ENCODE measurements at places on chromosomes 1 and 21.

DNA sequence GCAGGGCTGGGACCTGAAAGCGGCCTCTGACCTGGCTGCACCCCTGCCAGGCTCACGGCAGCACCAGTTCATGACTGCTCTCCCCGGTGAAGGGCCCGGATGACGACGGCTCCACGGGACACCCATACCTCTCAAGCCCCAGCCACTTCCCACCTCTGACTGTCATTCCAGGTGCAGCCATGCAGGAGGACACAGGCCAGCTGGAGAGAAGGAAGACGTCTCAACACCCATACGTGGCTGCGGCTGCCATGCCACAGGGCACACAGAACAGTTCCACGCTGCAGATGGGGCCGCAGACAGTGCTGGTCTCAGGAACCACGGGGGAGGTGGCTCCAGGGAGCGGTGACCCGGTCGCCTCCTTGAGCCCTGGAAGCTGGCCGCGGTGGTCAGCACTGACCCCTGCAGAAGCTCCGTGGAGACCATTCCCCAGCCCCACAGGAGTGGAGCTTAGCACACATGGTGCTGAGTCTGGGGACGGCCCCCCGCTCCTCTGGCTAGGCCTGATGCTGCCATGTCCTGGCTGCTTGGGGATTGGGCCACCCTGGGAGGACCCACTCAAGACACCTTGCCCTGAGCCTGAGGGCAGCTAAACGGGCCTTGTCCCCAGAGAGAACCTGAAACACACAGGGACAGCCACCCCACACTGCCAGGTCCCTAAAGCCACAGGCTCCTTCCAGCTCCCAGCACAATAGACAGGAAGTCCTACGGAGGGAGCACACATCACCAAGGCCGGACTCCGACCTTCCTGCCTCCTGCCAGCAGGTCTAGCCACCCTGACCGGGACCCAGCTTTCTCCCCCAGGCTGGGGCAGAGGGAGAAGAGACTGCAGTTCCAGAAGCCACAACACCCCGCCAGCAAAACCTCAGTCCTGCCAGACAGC lies 8.6 kb downstream of the WNT9A start:
- no peak for DNase-seq

GRCh38 chr1:84847253-84848250 lies 45.5 kb downstream of the LPAR3 start:
- peak; percentile 73 for DNase-seq

DNA sequence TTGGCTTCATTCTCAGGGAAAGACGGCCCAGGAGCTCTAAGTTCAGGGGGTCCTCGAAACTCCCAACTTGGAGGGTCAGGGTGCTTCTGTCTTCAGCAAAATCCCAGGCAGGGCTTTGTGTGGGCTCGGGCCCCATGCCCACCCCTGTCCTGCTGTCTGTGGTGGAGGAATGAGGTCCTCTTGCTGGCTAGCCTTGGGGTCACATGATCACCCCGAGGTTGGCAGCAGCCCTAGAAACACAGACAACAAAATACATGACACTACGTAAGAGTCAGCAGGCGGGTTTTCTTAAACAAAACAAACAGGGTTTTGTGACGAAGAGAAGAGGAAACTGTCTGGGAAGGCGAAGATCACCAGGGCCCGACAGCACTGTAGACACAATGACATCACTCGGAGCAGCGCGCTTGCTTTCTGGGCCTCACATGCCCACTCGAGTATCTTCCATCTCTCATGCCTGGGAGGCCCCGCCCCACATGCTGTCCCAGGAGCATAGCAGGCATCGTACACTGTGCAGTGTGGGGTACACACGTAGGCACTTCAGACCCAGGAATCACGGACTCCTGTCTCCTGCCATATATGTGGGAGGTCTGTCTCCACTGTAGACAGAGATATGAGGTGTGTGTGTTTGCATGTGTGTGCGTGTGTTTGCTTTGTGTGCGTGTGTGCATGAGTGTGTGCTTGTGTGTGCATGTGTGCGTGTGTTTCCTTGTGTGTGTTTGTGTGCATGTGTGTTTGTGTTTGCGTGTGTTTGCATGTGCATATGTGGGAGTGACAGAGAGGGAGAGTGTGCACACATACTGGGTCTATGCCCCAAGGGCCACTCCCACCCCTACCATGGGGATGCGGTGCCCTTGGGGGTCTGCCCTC lies 94.7 kb downstream of the SIK1 start:
- no peak for DNase-seq

DNA sequence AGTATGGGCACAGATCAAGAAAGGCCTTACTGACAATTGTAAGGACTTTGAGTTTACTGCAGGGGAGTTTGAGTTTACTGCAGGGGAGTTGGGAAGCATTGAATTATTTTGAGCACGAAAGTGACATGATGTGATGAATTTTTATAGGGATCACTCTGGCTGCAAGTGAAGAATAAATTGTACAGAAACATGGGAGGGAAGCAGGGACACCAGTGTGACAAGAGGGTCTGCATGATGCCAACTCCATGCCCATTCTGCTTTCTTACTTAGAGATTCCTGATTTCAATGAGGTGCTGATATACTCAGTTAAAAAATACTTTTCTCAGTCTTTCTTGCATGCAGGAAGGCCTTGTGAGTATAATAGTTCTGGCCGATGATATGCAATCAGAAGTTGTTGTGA lies 234.4 kb downstream of the CENPF start:
- no peak for DNase-seq

- peak; percentile 66 for DNase-seq
These were observed 1.6 kb downstream of the LMO4 start for GRCh38 chr1:87330057-87330884.

DNA sequence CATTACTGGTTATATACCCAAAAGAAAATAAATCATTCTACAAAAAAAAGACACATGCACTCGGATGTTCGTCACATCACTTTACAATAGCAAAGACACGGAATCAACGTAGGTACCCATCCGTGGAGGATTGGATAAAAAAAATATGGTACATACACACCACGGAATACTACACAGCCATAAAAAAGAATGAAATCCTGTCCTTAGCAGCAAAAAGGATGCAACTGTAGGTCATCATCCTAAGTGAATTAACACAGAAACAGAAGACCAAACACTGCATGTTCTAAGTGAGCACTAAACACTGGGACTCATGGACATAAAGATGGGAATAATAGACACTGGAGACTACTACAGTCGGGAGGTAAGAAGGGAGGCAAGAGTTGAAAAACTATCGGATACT lies 148.6 kb downstream of the CHD1L start:
- no peak for DNase-seq

GRCh38 chr1:24720152-24720551 lies 25.1 kb upstream of the CLIC4 start:
- no peak for DNase-seq

DNA sequence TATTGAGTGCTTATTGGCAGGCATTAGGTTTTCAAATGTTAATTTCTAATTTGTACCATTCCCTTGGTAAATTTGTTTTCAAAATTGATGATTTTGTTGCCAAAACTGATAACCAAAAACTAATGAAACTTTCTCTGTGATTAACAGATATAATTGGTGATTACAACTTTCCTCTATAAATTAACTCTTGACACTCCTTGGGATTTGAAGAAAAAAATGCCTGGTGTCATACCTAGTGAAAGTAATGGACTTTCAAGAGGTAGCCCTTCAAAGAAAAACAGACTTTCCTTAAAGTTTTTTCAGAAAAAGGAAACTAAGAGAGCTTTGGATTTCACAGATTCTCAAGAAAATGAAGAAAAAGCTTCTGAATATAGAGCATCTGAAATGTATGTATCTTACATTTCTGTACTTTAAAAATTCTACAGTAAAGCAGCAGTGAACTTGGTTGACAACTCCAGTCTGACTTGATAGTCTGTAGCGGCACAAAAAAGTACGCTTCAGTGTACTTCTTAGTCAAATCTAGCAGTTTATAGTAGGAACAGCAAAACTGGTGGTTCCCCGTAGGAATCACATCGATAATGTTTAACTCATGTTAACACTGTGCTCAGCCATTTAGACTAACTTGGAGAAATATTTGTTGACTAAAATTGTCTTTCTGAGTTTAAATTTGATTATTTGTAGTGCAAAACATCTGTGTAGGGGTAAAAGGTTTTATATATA lies 3.0 kb downstream of the USP1 start:
- DNase-seq, result peak; percentile 19

All from OCI-M1 (cell line).